ENCODE measurements at places on chromosomes 4 and X.

GRCh38 chrX:79630033-79631009 is 263.2 kb upstream of the ITM2A start:
- DNase-seq = no peak

DNA sequence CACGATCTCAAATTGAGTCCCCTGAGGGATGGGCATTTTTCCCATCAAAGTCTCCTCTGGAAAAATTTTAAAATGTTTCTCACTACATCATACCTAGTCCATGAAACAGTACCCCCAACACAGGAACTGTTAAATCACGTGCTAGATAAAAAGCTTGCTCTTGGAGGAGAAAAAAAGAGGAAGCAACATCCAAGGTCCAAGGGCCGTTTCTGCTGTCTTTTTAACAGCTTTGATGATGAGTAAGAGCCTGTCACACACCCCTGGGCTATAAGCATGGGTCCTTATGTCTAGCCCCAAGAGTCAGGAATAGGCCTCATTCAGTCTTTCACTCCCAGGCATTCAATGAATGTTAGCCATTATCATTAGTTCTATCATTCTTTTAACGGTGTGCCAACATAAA is 128.9 kb downstream of the SH3KBP1 start:
- no peak for DNase-seq

- DNase-seq = no peak
Observed at GRCh38 chrX:19855700-19856381, 31.6 kb downstream of the SH3KBP1 start.

GRCh38 chr4:81095389-81095788 is 64.9 kb downstream of the BMP3 start:
- DNase-seq = no peak

GRCh38 chr4:29717287-29718057 is 1002.7 kb upstream of the PCDH7 start:
- no peak for DNase-seq

- no peak for DNase-seq
Observed at GRCh38 chrX:98548519-98548918, 1664.8 kb downstream of the RPA4 start.

DNA sequence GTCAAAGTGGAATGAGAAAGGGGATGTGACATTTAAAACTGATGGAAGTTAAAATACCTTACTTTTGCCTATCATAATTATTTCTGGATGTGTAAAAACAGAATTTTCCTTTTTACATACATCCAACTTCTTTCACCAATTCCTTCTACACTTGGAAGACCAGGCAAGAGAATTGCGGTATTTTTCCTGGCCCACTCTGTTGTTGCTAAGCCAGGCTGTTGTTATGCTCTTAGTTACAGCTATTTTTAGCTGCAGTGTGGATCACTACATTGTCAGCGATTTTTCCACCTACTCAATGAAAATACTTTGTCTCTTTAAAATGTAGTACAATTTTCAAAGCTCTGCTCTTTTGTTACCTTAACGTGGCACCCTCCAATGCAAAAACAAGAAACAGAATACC is 43.4 kb downstream of the NKX6-1 start:
- DNase-seq = no peak

DNA sequence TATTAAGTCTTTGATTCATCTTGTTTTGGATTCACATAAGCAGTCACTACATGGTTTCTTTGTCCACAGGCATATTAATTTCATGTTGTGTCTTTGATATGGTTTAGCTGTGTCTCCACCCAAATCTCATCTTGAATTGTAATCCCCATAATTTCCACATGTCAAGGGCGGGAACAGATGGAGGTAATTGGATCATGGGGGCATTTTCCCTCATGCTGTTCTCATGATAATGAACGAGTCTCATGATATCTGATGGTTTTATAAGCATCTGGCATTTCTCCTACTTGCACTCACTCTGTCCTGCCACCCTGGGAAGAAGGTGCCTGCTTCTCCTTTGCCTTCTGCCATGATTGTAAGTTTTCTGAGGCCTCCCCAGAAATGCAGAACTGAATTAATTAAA is 1811.2 kb upstream of the PCDH10 start:
- no peak for DNase-seq

GRCh38 chr4:138241281-138242075 is 671 bp downstream of the SLC7A11 start:
- DNase-seq = no peak

- no peak for DNase-seq
Observed at GRCh38 chr4:10074767-10075105, 41.9 kb downstream of the WDR1 start.

DNA sequence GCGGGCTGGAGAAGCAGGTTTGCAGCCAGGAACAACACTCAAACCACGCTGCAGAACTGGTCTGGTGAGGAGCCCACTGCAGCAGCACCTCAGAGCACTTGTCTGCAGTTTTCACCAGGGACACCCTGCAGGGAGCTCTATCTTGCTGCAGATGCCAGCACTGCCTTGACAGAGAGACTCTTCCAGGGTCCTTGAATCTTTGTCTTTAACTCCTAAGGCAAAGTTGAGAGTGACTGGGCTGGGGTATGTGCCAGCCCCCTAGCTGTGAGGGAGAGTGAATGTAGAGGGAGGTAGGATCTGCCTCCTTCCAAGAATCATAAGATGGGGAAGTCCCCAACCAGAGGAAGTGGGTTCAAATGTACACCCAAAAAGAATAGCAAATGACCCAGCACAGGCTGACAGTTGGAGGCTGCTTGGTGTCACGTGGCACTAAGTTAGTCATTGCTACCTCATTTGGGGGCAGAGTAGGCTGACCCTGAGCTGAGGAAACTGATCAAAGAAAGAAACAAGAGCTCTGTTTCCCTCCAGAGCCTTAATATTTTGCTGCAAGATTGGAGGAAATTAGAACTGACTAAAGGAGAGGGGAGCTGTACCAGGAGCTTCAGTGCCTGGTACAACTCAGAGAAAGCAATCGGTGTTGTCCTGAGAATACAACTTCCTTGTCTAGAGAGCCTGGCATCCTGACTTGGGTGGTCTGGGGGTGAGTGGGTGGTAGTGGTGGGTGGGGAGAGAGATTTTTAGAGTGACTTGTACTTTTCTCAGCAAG is 28.2 kb upstream of the HUWE1 start:
- no peak for DNase-seq

GRCh38 chr4:153216546-153216945 is 12.3 kb downstream of the TRIM2 start:
- no peak for DNase-seq

DNA sequence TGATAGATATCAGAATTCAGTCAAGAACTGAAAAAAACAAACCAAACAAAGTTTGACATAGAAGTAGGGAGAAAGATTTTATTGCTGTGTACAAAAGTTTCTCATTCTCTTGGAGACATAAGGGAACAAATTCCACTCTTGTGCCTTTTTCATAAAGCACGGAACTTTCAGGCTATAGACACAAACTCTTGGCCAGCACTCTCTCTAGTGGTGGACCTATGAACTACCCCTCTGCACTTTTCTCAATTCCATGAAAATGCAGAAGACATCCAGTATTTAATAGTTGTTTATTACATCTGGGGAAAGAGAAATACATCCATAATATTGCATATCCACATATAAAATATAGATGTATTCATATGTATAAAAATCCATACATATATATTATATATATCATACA is 291.6 kb upstream of the HS3ST1 start:
- peak; percentile 9 for DNase-seq

DNA sequence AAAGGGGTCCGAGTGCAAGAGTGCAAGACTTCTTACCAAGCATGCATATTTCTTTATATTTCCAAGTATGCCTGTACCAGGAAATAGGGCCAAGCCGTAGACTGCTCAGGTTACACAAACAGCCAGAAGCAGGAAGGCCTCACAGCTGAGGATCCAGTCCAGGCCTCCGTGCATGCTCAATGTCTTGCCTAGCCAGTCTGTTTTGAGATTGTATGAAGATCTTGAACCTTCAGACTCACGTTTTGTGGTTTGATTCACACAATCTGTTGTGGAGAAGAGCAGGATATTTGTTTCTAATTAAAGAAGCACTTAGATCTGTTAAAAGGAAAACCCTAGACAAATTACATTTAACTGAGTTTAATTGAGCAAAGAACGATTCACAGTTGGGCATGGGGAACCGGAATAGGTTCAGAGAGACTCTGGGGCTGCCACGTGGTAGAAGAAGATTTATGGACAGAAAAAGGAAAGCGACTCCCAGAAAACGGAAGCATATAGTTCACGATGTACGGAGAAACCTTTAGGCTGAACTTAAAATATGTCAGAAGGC is 1.2 kb downstream of the MGST2 start:
- DNase-seq = peak; percentile 32

DNA sequence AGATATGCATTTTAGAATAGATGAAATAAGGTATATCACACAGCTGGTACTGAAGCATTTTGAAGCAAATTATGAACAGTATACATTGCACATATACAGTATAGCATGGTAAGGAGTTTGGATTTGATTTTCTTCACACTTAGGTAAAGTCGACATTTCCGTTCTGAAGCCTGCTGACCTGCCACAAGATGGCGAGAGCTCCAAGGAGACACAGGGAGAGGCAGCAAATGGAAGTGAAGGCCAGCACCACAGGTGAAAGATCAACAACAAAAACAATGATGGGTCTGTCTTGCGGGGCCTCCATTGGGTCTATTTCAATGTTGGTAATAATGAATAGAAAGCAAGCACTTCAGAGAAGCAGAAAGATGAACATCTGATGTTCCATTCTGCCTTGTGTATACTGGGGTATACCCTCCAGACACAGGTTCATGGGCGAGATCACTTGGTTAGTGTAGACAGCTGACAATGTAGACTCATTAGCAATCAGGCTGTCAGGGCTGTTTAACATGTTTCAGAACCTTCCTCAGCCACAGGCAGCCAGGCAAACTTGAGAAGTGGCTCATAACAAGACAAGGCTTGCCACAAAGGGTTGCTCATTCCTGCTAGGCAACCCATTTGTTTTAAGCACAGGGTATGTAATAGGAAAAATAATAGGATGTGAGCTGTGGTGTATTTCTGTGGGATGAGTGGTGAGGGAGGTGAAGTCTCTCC is 21.4 kb upstream of the NOX1 start:
- DNase-seq = peak; percentile 45

GRCh38 chr4:24624381-24624780 is 40.0 kb upstream of the DHX15 start:
- no peak for DNase-seq

DNA sequence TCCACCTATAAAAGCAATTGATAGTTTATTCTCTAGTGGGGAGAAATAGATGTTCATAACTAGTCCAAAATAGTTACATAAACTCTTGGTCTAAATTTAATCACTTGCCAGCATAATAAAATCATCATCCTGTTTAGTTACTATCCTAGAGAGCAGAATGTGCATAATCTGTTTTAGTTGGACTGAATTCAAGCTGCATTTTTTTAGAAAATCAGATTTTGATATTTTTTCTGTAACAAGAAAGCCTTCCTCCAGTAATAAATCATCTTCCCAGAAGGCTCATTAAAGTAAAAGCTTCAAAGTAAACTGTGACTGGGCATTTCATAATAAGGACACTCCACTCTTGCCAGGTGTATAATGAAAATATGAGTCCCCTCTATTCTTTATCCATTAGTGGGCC is 453.1 kb downstream of the TRAM1L1 start:
- DNase-seq = peak; percentile 18

- no peak for DNase-seq
Observed at GRCh38 chrX:27309406-27309805, 153.7 kb downstream of the PPP4R3C start.

DNA sequence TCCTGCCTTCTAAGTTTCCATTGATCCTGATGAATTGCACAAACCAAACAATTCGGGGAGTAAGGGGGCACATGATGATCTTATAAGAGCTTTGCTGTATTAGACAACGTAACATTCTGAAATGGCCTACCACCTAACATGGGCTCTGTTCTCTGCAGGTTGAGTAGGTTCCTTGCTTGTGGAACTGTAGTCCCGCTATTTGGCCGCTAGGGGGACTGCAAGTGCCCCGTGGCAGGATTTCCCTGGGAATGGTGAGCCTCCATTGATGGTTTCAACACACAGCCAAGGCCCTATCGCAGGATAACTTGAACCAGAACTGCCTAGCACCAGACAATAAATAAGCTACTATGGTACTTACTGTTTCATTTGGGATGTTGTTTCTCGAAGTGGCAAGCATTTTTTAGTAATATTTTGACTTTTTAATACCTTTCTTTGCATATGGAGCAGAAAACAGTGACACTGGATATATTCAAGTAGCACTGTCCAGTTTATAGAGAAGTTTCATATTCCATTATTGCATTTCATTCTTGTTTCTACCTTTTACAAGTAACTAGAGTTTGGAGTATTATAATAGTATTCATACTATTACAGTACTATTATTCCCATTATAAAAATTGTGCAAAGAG is 11.9 kb downstream of the AR start:
- no peak for DNase-seq

- DNase-seq = no peak
Observed at GRCh38 chrX:130846746-130847145, 56.3 kb downstream of the ENOX2 start.

DNA sequence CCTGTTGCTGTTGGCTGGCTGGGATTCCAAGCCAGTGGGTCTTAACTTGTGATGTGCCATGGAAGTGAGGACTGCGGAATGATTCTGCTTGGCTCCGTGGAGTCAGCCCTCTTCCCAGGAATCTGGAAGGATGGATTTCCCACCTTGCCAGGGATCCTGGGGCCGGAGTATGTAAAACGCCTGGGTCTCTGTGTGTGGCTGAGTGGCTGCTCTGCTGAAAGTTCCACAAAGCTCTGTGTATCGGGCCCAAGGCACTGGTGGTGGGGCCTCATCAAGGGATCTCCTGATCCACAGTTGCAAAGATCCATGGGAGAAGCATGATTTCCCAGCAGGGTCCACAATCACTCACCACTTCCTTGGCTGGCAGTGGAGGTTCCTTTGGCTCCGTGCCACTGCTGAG is 24.1 kb upstream of the TMEM271 start:
- DNase-seq = no peak

DNA sequence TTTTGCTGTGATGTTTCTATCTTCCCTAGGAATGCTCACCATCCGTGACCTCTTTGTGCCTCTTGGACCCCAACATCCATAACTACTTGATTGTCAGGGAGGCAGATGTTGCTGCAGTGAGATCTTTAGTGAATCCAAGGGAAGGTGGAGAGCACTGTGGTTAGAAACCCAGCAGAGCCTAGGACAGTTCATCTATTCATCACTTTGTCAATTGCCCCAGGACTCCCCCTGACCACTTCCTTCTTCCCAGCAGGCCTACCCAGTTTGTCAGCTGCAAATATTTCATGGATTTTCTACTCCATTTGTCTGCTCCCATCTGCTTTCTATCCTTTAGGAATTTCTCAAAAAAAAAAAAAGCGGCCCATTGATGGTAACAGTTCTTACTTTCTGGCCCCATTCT is 942.8 kb downstream of the PCDH7 start:
- no peak for DNase-seq

DNA sequence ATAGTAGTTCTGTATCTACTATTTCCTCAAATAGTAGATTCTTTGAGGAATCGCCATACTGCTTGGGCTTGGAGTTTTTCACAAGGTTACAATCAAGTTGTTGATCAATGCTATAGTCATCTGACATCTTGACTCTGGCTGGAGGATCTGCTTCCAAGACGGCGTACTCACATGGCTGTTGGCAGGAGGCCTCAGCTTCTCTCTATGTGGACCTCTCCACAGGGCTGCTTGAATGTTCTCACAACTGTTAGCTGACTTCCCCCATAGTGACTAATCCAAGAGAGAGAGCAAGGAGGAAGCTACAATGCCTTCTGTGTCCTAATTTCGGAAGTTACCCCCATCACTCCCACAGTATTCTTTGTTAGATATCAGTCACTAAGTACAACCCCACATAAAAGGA is 10.3 kb downstream of the EGFL6 start:
- DNase-seq = no peak

Measured in NCI-H1105 treated with DMSO at 0.1 percent for 48 hours (cell line).